ENCODE measurements at places on chromosomes 6 and 20.

GRCh38 chr6:35496036-35496840 is 641 bp downstream of the TEAD3 start:
- no peak for DNase-seq

DNA sequence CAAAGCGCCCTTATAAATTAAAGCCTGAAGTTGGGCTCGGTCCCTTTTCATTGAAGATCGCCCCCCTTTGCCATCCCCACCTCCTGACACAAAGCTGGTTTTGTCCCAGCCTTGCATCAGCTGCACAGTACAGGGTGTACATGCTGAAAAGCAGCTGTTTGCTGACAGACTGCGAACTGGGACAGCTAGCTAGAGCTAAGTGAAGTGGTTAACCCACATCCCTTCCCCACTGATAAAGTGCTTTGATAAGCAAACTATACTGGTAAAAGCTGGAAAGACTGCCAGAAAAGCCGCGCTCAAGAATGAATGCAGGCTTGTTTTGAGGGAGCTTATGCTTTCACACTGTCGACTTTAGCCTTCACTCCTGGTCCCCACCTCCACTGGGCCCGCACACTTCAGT is 207.3 kb downstream of the GMDS start:
- DNase-seq = no peak

GRCh38 chr6:21749754-21750153 is 156.2 kb downstream of the SOX4 start:
- DNase-seq = no peak

DNA sequence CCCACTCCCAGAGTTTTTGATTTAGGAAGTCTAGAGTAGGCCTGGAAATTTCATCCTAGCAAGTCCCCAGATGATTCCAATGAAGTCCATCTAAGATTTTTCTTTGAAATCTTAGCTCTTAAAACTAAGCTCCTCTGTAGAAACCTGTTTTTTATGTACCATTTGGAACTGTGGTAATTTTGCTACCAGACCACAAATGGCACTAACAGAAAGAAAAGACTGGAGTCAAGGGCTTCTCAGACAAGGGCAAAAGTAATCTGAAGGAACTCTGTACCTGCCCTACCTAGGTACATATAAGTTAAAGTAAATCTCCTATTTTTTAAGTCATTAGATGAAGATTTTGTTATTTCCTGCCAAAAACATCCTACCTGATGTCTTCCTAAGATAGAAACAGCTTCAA is 155.0 kb upstream of the HTR1E start:
- no peak for DNase-seq

GRCh38 chr6:51569594-51569993 is 517.8 kb downstream of the PKHD1 start:
- DNase-seq = no peak

DNA sequence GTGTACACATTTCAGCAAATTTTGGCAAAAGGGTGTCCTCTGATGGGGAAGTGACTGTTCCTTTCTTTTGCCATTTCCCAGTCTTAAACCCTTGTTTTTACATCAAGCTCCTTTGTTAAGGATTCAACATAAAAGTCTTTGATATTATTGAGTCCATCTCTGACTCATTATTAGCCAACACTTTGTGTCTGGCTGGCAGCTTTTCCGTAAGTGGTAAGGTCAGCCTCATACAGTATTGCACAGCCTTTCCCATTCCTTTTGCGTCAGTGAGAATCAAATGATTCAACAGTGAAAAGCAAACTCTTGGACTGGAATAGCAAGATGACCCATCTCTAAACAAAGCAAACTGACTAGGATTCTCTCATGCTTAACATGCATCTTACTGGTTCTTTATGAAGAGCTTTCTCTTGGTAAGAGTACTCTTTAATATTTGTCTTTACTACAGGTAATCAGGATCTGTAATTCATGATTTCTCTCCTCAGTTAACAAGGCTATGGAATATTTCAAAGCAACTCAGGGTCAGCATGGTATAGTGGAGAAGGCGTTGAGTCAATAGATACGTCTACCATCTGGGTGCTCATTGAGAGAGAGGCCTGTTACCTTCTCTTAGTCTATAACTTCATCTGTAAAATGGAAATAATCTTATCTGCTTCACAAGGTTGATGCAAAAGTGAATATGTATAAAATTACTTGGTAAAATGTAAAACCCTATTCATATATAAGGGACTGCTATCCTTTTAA is 183.6 kb downstream of the PRL start:
- no peak for DNase-seq

- DNase-seq = no peak
Observed at GRCh38 chr6:71035871-71036270, 79.0 kb upstream of the B3GAT2 start.

DNA sequence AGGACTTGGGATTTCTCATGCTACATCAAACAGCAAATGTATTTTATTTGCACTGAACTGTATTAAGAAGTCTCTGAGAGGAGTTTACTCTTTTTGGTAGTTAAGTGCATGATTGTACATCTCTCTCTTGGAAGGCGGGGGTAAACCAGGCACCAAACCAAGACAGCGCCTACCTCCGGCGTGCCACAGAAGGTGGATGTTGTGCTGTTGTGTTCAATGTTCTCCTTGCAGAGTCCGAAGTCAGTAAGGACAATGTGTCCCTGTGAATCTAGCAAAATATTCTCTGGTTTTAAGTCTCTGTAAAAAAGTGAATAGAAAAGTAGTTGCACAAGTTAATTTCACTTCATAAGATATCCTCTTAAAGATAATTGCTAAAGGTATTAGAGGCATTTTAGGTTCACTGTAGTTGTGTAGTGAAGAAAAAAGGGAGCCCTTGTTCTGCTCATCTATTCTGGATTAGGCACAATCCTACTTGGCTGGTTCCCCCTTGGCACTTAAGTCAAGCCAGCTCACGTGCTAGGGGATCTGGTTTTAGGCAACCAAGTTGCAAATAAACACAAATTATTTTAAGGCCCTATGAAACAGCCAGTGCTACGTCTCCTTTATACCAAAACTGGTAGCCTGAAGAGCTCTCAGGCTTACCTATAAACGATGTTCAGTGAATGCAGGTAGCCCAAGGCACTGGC is 119.7 kb upstream of the SLC2A12 start:
- no peak for DNase-seq

- no peak for DNase-seq
Observed at GRCh38 chr20:11832397-11832796, 85.3 kb upstream of the BTBD3 start.

GRCh38 chr6:133555685-133556084 is 314.5 kb downstream of the EYA4 start:
- DNase-seq = no peak

DNA sequence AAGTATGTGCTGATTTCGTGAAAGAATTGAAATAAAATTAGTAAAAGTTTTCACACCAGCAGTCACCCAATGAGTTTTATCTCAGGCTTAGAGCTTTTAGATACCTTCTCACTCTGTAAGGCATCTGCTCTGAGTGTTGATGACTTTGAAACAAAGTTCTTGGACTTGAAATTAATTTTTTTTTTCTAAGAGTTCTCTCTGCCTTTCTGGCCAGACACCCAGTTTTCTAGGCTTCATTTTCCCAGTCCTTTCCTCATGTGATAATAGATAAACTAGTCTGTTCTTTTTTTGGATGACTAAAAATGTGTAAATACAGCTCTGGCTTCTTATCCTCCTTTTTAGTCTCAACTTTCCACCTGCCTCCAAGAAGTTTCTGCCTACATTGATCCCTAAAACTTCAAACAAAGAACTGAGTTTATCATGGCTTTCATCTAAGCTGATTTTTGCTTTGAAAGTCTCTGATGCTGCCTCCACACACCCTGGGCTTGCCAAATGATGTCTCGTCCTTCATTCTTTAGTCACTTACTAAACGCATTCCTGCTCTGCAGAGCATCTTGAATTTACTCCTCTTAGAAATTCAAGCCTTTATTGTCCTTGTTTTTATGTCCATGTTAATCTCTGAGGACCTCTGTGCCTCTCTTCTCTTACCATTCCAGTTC is 32.7 kb downstream of the SLX4IP start:
- no peak for DNase-seq

GRCh38 chr6:145865595-145865994 is 51.0 kb upstream of the FBXO30 start:
- DNase-seq = no peak

- no peak for DNase-seq
Observed at GRCh38 chr6:46788791-46789190, 4.4 kb upstream of the MEP1A start.

GRCh38 chr6:2744209-2744771 is 6.4 kb downstream of the MYLK4 start:
- no peak for DNase-seq

- no peak for DNase-seq
Observed at GRCh38 chr6:89979481-89980119, 85.3 kb downstream of the GJA10 start.

GRCh38 chr6:17706580-17707370 is at the start of gene NUP153:
NUP153 (minus strand) TSS chr6:17706925; CDS start chr6:17706387, 538 bp downstream.
- DNase-seq = peak; percentile 99

- no peak for DNase-seq
Observed at GRCh38 chr6:3088446-3088845, 20.2 kb downstream of the RIPK1 start.

DNA sequence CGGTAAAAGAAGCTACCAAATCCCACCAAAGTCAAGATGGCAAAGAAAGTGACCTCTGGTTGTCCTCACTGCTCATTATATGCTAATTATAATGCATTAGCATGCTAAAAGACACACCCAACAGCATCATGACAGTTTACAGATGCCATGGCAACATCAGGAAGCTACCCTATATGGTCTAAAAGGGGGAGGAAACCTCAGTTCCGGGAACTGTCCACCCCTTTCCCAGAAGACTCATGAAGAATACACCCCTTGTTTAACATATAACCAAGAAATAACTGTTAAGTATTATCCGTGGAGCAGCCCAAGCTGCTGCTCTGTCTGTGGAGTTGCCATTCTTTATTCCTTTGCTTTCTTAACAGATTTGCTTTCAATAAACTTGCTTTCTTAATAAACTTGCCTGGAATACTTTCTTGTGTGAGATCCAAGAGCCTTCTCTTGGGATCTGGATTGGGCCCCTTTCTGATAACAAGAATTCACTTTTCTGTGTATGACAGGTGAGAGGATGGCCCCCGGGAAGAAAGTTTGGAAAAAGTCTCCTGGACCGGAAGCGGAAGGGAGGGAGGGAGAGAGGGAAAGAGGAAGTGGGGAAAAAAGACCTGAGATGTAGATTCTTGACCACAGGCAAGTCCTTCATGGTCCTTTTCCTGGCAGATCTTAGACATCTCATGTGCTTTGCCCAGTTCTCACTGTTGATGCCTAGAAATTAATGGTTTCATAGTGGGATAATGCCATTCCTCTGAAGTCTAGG is 146.7 kb upstream of the ID4 start:
- no peak for DNase-seq

GRCh38 chr6:65191471-65191870 is 515.6 kb downstream of the EYS start:
- no peak for DNase-seq

DNA sequence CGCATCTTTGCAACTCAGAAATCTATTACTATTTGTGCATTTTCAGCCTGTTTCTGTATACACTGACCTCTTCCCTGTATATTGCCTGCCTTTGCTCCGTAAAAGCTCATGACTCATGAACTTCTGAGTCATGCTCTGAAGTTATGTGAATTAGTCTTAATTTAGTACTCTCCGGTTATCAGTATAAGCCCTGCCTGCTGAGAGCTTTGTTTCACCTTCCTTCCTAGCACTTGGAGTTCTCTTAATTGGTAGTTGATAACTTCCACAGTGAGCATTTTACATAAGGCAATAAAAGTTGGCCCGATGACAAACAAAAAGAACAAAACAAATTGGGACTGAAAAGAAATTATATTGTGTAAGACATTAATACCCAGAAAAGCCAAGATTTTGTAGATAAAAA is 231.4 kb downstream of the GJA1 start:
- DNase-seq = no peak

DNA sequence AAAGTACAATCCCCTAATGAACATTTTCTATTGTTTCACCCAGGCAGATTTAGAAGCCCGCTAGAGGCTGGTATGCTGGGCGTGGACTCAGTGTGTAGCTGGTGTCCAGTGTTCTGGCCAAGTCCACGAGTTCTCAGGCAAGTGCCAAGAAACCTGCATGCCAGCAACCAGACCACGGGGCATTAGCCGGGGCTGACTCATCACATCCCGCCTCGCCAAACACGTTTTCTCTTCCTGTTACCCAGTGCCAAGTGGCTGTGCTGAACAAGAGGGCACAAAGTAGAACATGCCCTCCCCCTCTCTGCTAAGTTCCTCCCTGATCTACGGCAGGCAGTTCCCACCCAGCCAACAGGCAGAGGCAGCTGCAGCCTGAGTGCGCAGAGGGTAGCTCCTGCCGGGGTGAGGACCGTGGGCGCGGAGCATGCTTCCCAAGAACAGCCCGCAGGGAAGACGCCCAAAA is 29.6 kb downstream of the RAMACL start:
- DNase-seq = no peak

DNA sequence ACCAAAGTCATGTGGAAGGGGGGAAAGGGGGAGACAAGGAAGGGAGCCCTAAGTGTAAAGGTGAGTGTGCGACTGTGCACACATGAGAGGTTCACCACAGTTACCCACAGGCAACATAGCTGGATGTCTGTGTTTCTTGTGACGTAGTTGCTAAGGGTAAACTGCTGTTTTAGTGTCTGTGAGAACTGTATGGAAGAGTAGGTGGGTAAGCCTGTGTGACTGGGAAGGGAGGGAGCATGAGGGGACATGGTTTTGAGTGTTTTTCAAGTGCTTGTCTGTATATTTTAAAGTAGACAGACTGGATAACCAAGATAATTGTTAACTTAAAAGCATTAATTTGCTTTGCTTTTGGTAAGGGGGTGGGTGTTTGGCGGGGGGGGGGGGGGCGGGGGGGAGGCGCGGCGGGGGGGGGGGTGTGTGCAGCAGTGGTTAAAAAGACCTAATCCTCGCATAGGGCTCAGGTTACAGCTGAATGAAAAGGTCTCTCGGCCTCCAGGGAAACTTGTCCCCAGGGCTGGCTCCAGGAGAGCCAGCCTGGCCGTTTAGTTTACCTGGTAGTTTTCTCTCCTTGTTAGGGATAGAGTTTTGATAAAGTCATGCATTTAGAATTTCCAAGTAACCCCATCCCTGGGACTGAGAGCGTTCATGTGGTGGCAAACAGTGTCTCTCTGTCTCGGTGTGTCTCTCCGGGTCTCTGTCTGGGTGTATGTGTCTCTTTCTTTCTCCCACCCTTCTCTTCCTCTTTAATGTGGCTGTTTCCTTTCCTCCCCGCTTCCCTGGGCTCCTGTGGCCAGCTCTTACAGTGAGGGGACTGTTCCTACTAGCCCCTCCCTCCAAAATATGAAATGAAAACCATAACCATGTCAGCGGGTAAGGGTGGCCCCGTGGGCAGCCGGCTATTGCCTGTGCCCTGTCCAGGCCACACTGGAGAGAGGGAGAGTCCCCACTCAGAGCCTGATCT is 3.4 kb downstream of the SCUBE3 start:
- no peak for DNase-seq

GRCh38 chr6:47308552-47309290 is 984 bp downstream of the TNFRSF21 start:
- DNase-seq = peak; percentile 6

Measured in stimulated activated naive B cell treated with anti-CD40 and anti-IgM and Interleukin-4, amounts not matched to agents 10 μg/mL and 1 μg/mL and 100 μg/mL, for 72 hours (primary cell).